ENCODE measurements at places on chromosomes 16 and 17.

DNA sequence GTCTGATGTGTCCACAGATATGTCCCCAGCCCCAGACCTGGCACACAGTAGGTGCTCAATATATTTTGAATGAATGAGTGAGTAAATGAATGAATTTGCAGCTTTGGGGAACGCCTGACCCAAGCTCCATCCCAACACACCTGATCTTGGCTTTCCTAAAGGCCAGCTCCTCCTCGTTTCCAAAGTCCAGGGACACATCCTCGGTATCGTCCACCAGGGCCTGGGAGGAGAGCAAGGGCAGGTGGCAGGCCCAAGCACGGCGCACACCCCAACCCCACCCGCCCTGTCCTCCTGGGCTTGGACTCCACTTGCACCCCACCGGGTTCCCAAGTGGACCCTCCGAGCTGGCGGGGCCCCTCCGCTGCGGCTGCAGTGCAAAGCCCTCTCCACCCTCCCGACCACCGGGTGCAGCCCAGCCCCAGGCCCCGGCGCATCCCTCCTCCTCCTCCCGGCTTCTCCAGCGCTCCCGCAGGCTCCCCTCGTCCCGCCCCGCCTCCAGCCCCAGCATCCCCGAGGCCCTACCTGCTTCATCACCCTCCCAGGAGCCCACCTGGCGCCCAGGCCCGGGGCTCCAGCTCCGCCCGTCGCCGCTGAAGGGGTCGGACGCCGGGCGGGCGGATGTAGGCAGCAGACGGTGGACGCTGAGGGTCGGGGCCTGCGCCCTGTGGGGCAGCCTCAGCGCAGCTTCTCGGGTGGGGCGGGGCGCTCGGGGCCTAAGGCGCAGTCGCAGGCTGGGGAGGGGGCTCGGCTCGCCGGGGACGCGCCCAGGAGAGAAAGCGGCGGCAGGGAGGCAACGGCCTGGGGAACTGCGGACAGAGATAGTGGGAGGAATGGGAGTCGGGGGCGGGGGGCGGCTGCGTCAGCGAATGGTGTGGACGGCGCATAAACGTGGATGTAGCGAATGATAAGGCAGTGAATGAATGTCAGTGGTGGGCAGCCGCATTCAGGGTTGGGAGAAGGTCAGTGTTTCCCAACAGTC, at the start of gene TVP23A:
Gene TVP23A (minus strand): TSS at position 832 of the 979 bp plus-strand sequence. CDS start 301 bp downstream, at position 531.
- DNase-seq: no peak

DNA sequence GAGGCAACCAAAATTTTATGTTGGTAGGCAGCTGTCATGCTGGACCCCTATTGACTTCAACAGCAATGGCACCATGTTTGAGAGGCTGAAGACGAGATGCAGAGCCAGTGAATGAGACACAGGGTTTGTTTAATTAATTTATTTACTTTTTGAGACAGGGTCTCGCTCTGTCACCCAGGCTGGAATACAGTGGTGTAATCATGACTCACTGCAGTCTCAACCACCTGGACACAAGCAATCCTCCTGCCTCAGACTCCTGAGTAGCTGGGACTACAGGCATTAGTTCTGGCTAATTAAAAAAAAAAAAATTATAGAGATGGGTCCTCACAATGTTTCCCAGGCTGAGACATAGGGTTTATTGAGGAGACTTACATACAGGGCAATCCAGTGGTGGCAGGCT, 36.2 kb upstream of the PPM1D start:
- no peak for DNase-seq

DNA sequence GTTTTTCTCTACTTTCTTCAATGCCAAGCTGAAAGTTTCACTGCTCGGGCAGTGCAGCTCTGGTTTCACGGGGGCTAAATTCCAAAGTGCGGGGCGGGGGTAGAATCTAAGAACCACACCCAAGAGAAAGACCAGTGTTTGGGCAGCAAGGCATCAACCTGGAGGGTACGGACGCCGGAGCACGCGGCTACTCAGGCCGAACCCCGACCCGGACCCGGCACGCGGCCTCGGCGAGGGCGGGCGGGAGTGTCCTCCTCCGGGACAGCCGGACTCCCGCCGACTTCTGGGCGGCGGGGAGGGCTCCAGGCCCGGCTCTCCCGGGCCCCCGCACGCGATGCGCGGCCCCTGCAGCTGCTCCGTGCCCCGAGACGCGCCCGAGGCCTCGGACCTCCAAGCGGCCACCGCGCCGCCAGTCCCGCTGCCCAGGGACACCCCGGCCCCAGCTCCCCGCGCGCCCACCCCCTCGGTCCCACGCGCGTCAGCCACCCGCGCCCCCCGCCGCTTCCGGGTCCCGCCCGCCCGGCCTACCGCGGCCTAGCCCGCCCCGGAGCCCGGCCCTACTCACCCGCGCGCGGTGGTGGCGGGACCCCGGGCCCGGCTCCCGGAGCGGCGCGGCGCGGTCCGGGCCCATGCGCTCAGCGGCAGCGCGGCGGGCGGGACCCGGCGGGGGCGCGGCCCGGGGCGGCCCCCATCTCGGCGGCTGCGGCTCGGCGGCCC, 561 bp downstream of the AXIN1 start:
- no peak for DNase-seq

- DNase-seq: no peak
Observed at GRCh38 chr17:81346908-81347349, 48.3 kb upstream of the BAHCC1 start.

DNA sequence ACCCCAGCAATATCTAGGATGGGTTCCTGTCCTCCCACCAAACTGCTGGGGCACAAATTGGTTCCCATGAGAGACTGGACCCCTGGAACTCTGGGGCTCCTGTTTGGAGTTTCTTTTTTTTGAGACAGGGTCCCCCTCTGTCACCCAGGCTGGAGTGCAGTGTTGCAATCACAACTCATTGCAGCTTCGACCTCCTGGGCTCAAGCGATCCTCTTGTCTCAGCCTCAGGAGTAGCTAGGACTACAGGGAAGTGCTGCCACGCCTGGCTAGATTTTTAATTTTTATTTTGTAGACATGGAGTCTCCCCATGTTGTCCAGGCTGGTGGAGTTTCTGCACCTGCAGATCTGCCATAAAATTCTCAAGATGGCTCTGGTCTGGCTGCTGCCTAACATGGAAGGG, 56.3 kb upstream of the BRD7 start:
- no peak for DNase-seq

GRCh38 chr16:22673421-22673831, 140.5 kb upstream of the HS3ST2 start:
- no peak for DNase-seq

DNA sequence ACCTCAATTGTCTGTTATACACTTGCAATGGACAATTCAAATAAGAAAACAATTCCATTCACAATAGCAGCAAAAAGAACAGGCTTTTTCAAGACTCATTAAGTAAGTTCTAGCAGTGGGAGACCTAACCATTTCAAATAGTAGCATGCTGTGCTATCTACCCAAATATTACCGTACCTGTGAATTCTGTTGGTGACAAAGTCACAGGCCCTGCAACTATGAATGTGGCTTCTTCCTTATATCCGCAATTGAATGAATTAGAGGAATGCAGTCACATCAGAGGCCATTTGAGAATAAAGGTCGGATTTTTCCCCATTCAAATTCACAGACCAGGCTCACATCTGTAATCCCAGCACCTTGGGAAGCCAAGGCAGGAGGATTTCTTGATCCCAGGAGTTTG, 800 bp upstream of the NME4 start:
- DNase-seq: no peak

GRCh38 chr17:17122781-17123483, 80.7 kb downstream of the MPRIP start:
- DNase-seq: no peak

DNA sequence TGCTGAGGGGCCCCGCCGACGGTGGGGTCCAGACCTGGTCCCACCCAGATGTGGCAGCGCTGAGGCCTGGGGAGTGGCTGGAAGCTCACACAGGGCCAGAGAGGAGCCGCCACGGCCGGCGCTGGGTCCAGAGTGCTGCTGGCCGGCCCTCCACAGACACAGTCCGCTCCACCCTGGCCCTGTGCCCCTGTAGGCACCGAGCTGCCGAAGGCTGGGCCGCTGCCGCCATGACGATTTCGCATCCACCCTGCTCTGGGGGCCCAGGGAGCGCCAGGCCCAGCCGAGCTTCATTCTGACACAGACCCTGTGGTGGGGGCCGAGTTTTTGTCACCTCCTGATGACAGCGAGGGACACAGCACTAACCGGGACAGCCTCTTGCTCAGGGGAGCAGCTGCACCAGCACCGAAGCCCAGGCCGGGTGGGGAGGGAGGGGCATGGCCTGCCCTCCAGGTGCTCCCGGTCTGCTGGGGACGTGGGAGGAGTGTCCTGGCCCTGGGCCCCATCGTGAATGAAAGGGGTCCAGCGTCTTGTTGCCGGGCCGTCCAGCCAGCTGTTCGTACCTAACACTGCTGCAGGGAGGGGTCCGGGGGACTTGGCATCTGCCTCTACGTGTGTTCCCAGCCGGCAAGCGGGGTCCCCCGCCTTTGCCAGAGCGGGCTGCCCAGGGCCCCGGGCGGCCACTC, 27.1 kb upstream of the SSTR5 start:
- no peak for DNase-seq
